GM23248 (cell line): ENCODE measurements at places on chromosomes 2 and 18.

- DNase-seq, result no peak
Observed at GRCh38 chr18:76348267-76349066, 146.6 kb downstream of the ZNF516 start.

DNA sequence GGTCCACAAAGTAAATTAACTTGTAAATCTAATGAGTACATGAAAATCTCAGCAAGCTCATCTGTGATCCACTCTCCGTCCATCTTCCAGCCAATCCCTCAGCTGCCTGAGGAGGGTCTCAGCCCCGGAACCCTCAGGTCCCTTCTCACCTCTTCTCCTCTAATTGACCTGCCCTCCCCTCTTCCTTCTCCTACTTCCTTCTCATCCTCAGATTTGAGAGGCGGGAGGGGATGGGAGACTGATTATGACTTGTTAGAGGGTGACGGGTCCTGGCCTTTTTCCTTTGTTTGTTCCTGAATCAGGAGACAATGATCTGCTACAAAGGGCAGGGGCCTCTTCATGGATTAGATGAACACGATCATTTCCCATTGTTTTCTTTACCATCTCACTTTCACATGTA is 80.1 kb downstream of the CYBRD1 start:
- DNase-seq, result no peak

DNA sequence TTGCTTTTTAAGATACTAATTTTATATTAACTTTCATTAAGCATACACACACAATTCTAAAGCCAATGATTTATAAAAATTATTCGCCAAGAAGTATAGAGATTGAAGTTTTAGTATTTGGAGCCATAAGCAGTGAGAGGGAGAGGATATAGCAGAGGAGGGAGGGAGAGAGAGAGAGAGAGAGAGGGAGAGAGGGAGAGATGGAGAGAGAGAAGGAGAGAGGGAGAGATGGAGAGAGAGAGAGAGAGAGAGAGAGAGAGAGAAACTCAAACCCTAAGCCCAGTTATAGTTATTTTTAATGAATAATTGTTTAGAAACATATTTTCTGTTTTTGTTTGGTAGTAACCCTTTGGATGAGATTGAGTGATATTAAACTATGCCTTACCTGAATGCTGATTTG is 5.3 kb downstream of the TWIST2 start:
- peak; percentile 34 for DNase-seq

DNA sequence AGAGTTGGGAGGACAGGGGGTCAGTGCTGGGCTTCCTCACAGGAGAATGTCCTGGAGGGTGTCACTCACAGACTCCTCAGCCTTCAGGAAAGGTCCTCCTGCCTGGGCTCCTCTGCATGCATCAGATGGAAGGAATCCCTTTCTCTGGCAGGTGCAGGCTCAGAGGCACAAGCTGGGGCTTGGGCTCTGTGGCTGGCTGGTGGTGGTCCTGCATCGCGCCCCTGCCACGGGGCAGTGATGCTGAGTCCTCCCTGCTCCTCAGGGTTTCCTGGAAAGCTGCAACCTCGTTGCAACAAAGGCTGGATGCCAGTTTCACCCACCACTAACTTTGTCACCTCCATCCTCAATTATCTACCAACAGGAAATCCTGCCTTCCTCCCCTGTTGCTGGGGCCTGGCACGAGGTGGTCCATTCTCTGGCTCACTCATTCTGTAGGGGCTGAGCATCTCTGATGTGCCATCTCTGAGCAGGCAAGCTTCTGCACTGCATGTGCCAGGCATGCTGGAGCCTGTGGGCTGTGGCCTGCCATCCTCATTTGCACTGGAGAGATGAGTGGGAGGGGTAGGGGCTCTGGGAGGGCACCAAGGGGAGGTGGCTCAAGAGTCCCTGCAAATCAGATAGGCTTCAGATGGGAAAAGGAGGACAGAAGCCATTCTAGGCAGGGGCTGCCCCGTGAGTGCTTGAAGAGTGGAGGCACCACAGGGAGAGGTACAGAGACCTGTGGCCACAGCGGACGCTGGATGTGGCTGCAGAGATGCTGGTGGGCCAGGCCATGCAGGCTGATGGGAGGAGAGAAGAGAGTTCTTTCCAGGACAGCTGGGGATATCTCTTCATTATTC is 272.6 kb upstream of the HS6ST1 start:
- DNase-seq, result no peak

DNA sequence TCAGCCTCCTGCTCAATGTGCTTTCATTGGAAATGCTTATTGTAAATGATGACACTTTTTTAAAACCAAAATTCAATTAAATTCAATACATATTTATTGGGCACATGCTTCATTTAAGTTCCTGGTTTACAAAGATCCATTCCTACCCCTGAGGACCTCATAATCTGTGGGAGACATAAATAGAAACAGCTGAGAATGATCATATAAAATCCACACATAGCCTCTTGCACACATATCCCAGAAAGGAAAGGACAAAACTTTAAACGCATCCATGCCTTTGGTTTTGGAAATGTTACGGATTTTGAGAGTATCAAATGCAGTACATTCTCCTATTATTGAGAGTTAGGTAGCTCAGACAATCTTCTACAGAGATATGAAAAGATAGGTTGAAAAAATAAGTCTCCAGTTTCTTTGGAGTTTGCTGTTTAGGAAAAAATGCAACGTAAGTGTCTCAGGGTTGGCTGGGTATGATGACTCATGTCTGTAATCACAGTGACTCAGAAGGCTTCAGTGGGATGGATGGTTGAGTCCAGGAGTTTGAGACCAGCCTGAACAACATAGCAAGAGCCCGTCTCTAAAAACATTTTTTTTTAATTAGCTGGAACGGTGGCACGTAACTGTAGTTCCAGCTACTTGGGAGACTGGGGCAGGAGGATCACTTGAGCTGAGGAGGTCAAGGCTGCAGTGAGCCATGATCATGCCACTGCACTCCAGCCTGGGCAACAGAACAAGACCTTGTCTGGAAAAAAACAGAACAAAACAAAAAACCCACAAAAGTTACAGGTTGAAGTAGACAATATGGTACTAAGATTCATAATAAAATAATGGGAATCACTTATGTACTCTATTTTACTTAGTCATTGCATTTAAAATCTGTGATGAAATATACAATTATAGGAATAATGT is 3.9 kb upstream of the PRELID3A start:
- DNase-seq, result peak; percentile 93

- DNase-seq, result no peak
Observed at GRCh38 chr2:165681841-165682240, 112.2 kb downstream of the GALNT3 start.

- peak; percentile 72 for DNase-seq
Observed at GRCh38 chr18:14086458-14087231, 45.6 kb downstream of the ZNF519 start.

- DNase-seq, result peak; percentile 83
Observed at GRCh38 chr2:215531284-215531683, 95.4 kb upstream of the FN1 start.

DNA sequence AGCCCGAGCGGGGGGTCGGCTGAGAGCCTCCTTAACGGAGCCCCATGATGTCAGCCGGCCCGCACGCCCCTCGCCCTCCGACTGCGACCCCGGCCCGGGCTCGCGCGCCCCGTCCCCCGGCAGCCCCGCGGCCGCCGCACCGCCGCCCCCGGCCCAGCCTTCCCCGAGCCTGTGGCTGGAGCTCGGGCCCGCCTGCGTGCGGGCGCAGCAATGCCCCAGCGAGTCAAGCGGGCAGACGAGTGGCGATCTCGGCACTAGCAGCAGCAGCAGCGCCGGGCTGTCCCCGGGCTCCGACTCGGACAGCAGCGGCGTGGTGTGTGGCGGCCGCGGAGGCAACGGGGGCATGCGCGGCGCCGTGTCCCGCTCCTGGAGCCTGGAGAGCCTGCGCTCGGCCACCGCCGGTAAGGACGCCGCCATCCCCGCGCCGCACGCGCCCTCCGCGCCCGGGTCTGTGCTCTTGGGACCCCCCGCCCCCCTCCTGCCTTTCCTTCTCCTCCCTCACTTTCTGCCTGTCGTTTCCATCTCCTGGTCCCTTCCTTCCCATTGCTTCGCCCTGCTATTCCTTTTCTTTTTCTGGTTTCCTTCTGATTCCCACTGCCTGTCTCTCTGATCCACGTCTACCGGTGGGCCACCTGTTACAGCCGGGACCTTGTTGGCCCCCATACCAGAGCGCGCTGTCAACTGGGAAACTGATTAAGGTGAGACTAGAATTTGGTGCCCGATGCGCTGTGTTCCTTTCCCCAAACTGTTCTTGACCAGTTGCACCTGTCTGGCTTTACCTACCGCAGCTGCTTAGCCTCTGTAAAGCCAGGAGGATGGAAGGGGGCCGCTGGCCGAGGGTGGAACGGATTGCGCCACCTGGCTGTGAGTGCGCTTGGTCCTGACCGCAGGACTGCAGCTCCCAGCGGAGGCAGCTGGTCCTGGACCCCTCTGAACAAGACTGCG is 127.4 kb downstream of the ARHGEF4 start:
- peak; percentile 46 for DNase-seq

- DNase-seq, result peak; percentile 97
Observed at GRCh38 chr2:235639428-235639773, 145.6 kb downstream of the AGAP1 start.

DNA sequence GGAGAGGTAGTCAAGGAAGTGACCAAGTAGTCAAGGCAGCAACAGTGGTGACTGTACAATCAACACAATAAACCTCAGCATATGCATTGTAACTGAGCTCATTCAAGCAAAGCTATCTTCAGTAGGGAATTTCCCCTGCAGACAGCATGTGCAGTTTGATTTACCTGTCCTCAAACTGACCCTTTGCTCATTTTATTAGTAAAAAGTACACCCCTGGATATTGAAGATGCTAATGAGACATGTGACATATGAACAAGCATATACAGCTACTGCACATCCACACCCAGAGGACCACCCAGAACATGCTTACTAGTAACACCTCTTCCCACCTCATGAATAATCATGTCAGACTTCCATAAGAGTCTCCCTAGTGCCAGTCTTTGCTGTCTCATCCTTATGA is 15.4 kb downstream of the C2orf81 start:
- DNase-seq, result no peak

GRCh38 chr2:198144660-198145059 is 340.3 kb downstream of the PLCL1 start:
- DNase-seq, result no peak

DNA sequence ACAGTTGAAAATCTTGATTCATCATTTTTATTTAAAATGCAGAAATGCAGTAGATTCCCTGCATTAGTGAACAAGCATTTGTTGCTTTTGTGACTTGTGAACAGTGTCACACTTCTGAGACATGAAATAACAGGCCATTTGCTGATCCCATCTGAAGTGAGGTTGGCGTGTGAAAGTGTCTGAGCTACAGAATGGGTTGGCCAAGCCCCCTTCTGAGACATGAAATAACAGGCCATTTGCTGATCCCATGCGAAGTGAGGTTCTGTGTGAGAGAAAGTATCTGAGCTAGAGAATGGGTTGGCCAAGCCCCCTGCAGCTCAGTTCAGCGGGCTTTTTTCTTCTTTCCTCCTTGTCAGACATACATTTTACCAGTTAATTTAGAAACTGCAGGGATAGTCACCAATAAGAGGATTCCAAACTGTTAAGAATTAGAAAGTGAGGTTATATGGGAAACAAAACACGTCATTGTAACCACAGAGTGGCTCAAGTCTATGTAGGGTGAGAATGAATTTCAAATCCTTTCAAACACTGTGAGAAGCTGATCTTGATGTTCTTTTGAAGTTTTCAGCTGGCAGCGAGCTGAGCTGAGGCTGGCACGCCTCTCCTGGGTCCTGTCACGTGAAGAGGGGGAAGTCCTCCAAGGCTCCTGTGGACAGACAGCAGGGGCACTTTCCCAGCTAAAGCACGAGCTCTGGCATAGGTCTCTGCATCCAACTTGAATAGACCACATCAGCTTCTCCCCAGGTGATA is 339.2 kb upstream of the SALL3 start:
- DNase-seq, result no peak

DNA sequence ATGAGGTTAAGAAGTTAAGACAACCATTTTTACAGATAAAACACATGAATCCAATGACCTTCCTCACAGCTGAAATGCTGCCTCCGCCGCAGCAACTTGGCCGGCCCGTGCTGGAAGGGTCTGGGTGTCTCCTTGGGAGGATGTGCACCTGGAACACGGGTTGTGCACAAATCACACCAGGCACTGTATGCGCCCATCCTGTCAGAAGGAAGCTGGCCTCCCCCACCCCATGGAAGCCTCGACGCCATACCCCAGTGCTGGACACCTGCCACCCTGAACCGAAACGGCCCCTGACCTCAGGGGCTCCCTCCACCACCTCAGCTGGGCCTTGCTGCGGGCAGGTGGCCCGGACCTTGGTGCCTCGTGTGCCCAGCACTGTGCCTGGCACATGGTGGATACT is 111.8 kb downstream of the PXDN start:
- DNase-seq, result no peak

GRCh38 chr2:150020937-150021673 is 433.5 kb upstream of the MMADHC start:
- DNase-seq, result no peak

- peak; percentile 26 for DNase-seq
Observed at GRCh38 chr2:144198116-144198515, 321.8 kb downstream of the ZEB2 start.

GRCh38 chr2:220512419-220512818 is 885.0 kb downstream of the SLC4A3 start:
- DNase-seq, result peak; percentile 46

DNA sequence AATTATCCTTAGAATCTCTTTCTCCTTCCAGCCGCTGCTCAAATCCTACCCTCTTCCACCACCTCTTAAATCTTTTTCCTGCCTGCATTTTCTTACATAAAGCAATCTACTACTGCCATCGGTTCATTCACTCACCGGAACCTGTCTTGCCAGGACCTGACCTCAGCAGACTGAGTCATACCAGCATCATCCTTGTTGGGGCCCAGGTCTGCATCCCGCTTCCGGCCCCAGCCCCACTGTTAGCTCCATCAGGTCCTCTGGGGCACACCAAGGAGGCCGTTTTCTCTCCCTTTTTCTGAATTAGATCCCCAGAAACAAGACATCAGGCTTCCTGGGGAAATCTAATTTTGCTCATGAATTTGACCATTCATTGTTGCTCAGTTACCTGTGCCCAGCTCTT is 42.7 kb upstream of the TGFA start:
- peak; percentile 34 for DNase-seq

GRCh38 chr2:28445448-28446258 is 50.2 kb upstream of the PLB1 start:
- DNase-seq, result peak; percentile 97

DNA sequence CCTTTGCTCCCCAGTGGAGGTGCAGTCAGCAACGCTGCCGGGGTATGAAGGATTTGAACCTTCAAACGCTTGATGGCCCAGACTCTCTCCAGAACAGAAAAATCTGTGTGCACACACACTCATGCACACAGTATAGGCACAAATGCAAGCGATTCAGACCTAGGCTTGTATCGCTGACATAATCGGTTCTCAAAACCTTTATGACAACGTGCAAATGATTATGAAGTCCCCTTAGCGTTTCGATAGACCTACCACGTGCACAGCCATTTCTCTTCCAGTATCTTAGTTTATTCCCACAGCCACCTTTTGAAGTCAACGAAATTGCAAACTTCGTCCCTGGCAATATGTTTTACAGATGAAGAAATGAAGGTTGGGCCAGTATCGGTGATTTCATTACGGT is 138.9 kb upstream of the MYCN start:
- DNase-seq, result no peak

DNA sequence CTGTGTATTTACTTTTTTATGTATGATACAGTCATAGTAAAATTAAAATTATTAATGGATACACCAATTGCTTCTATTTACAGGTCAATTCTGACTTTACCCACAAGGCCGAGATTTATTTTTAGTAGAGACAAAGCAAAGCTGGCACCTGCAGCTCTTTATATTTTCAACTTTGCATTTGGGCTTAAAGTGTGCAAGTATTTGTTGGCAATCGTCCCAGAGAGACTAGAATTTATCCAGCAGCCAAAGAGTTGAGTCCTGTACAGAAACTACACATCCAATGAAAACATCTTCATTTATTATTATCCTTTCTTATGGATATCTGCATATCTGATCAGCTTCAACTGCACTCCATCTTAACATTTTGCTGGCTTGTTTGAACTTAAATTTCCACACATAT is 485.6 kb downstream of the SOX11 start:
- no peak for DNase-seq
